ENCODE measurements at places on chromosomes 13 and 19.

GRCh38 chr13:49610176-49610575 lies 18.1 kb upstream of the ARL11 start:
- DNase-seq: no peak

- DNase-seq: no peak
Observed at GRCh38 chr19:1789261-1790041, 22.6 kb downstream of the ATP8B3 start.

GRCh38 chr13:112229992-112230872 lies 145.9 kb upstream of the SPACA7 start:
- DNase-seq: no peak

DNA sequence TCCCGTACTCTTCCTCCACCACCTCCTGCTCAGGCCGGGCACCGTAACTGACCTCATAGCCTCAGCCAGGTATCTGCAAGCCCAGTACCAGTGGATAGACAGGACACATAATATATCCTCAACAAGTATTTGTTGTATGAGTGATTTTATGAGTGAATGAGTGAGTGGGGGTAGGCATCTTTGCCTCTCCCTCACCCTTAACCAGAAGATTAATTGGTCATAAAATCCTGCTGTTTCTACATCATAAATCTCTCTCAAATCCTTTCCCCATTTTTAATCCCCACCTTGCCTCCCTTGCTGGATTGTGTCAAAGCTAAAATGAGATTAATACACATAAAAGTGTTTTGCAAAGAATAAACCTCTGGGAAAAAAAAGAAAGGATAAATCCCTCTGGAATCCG lies 44.4 kb upstream of the HMGB1 start:
- DNase-seq: no peak

- DNase-seq: peak; percentile 79
Observed at GRCh38 chr19:20237773-20238623, 71.0 kb downstream of the ZNF486 start.

DNA sequence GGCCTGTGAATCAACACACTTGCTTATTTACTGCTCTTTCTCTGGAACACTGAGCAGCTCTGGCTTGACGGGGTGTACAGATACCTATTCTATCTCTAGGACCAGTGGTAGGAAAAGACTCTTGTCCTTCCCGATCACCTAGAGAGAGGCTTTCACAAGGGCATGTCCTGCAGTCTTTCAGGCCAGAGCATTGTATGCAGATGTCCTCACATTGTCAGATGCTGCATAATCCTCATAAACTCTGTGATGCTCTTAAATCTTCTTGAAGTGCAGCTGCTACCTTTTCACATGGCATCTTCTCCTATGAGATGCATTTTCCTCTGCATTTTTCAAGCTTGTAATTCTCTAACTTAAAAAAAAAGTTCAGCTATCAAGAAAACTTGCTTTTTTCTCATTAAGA lies 369.4 kb downstream of the OLFM4 start:
- DNase-seq: no peak

DNA sequence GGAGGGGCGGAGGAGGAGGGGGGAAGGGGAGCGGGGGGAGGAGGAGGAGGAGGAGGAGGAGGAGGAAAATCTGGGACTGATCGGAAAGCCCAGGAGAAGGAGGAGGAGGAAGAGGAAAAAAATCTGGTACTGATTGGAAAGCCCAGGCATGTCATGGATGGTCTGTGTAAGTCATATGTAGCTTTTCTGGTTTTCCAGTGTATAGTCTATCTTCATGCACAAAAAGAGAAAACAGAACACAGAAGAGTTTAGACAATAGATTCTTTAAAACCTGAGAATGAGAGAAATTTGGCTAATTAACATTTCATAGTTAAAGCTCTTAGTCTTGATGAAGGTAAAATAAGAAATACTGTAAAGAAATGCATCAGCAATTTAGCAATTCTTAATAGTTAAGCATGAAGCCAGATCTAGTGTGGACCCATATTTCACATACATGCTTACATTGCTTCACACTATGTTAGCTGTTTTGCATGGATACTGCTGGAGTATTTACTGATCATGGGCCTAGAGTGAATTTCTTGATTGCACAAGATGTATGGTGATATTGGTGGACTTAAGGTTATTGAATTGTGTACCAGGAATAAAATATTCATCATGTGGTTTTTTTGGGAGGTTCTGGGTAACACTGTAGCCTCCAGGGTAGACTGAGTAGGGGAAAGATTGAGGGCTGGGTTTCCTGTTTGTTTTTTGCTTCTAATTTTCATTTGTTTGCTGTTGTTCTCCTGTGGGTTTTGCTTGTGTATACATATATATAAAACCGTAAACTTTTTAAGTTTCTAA lies 41.4 kb downstream of the SUCLA2 start:
- no peak for DNase-seq

DNA sequence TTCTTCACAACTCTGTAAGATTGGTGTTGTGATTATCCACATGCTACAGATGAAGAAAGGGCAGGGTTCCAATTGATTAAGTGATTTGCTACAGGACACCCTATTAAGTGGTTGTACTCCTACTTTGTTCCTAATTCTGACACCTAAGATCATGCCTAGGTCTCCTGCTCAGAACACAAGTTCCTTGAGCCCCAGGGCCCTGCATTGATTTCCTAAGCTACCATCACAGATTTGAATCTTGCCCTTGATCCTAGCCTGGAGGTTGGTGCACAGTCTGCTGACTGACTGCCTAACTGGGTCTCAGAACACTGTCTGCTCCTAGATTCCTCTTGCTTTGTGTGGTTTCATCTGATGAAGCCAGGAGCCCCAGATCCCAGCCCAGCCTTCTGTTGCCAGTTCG lies 19.6 kb upstream of the WDFY2 start:
- no peak for DNase-seq

- no peak for DNase-seq
Observed at GRCh38 chr13:24719139-24719538, 38.9 kb downstream of the ATP12A start.

DNA sequence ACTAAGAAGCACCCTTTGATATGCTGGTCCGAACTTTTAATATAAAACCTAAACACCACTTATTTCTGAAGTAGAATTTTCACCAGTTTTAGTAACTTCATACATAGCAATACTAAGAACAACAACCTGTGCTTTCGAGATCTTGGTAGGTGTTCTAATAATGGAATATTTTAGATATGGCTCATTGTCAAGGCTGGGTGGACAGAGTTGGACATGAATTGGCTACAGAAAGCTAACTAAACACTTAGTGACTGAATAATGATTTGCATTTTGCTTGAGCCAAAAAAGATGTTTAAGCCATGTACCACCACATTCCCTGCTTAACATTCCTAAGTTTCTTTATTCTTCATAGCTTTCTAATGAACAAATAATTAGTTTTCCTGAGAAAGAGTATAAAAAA lies 344.3 kb upstream of the SGCG start:
- no peak for DNase-seq

DNA sequence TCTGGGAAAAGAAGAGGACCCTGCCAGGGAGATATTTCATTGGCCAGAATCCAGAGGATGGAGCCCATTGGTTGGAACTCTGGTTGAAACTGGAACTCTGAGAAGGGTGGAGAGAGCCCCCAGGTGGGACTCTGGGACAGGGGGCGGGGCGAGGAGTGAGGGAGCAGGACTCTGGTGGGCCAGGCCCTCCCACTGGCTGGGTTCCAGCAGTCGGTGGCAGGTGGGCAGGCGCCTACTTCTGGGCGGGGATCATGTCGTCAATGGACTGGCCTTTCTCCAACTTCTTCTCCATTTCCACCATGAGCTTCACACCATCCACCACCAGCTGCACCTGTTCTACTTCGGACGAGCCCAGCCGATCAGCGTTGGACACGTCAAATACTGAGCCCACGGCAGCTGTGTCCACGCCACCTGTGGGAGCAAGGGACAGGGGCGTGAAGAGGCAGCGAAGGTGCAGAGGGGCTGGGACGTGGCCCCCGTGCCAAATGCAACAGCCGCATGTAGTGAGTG lies 16.1 kb downstream of the CKM start:
- no peak for DNase-seq

DNA sequence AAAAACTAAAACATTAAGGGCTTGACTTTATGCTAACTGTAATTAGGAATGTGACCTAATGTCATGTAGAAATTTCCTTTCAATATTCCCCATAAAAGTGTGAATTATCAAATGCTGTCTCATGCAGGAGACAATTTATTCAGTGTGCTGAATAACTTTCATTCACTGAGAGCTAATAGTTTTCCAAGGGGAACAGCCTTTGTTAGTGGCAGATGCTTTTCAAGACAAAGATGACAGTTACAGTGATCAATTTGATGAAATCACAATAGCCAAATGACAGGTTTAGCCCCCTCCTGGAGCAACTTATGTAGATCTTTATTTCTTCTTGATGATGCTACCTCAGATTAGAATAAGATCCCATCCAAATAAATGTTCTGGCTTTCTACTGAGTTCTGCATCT lies 275.5 kb downstream of the ITGBL1 start:
- no peak for DNase-seq

GRCh38 chr13:103236213-103236612 lies 170.0 kb upstream of the SLC10A2 start:
- DNase-seq: no peak

DNA sequence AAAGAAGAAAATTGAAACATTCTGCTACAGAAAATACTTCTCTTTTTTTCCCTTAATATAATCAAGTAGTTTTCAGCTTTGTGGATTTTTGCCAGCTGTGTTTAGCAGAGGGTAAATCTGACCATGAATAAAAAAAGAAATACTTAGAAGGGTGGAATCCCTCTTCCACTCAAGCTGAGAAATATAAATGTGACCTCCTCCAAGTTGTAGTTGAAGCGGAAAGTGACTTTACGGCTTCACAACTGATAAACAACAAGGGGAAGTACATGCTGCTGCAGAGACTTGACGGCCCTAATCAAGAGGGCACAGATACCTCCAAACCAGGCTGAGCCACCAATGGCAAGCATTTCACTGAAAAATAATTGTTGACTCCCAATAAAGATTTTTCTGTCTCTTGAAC lies 785.0 kb downstream of the SLITRK5 start:
- DNase-seq: no peak

DNA sequence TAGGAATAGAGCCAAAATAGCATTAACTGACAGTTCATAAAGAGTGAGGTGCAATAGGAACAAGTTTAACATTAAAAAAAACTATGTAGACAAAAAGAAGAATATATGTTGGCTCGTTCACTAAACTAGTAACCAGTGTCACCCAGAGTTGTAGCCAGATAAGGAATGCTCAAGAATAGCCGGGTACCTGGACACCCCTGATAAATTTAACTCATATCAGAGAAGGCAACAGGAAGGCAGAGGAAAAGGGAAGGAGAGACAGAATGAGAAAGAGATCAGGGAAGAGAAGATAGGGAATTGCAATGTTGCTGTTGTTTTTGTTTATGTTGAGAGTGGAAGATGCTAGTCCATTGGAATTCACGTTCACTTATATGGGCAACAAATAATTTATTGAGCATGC lies 31.6 kb upstream of the KATNAL1 start:
- DNase-seq: no peak

DNA sequence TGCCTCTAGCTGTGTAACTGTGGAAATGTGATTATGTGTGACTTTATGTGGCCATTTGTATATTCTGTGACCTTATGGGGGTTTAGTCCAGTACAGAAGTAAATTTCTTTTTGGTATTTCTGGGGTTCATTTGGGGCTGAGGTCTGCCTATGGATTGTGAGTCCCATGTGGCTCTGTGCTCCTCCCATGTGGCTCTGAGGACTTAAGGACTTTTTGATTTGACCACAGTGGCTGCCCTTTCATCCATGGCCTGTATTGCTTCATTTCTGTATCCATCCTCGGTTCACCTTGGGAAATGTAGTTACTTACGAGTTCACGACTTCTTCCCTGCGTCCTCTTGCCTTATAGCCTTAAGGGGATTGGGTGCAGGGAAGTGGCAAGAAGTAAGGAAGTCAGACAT lies 1.0 kb downstream of the ZNF420 start:
- DNase-seq: no peak

DNA sequence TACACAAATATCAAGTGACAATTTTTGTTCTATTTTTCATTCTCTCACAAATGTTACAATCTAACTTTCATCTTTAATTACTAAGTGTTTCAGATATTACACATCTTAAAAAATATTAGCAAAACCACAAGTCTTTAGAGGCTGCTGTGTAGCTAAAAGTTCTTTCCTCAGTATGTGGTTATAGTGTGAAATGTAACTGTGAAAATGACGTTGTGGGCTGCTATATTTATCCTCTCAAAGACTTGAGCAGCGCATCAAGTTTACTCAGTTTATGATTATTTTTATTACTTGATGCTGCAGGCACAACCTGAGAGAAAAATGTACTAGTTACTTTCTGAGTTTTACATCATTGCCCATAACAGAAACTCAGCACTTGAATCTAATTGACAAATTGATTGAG lies 2860.6 kb upstream of the PCDH20 start:
- DNase-seq: no peak

GRCh38 chr13:29953542-29953941 lies 103.1 kb upstream of the UBL3 start:
- DNase-seq: no peak

DNA sequence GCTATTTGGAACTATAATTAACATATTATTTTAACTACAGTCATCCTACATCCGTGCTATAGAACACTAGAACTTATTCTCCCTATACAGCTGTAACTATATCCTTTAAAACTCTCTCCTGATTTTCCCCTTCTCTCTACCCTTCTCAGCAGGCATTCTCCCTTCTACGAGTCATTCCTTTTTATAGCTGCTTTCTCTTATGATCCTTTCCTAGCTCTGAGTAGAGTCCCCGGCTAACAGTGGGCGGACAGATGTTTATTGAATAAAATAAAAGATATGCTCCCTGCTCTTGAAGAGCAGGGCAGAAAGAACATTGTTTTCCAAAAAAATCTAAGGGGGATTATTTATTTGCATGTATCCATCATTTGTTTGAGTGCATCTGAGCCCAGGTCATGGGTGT lies 246.5 kb upstream of the TMTC4 start:
- DNase-seq: no peak

DNA sequence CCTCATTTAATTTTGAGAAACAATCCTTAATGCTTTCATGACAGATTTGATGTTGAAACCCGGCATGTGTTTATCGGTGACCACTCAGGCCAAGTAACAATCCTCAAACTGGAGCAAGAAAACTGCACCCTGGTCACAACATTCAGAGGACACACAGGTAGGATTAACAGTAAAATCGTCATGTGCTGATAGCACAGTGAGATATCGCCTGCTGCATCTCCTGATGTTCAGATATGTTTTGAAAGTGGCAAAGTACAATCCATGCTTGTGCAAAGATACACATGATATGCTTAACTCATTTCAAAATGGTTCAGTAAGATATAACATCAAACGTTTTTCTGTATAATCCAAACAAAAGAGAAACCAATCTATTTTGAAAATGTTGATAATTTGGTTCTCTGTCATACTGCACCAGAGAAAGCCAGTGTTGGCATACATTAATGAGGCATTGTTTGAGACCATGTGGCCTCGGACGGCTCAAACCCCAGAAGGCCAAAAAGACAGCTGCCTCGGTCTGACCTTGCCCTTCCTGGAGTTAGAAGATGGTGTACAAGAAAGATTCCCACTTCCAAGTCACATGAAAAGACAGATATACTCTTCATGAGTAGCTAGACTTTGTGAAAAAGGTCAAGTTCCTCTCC lies 76.2 kb downstream of the DHRS12 start:
- no peak for DNase-seq
